ENCODE measurements at places on chromosomes 7 and 10. TPM values are rescaled to one million over a fixed set of nuclear protein-coding genes. Genes with fewer than 3 reads are reported as not detected.

DNA sequence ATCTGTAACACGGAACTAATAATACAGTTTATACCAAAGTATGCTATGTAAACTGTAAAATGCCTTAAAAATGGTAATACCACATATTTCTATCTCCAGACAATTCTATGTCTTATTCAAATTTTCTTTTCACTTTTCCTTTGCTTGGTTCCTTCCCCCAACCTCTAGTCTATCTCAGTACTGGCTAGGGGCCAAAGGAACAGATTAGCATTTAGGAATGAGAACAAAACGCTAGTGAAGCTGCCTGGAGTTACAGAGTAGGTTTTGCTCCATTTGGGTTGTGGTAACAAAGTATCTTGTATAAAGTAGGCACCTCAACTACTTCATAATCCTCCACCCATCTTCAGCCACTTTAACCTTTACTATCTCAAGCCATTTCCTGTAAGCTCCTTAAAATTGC is 94.1 kb downstream of the HBP1 start:
- no peak for DNase-seq

GRCh38 chr10:24851629-24852028 is 100.8 kb downstream of the PRTFDC1 start:
- DNase-seq: no peak

GRCh38 chr7:116235380-116235779 is 25.0 kb downstream of the TES start:
- no peak for DNase-seq

DNA sequence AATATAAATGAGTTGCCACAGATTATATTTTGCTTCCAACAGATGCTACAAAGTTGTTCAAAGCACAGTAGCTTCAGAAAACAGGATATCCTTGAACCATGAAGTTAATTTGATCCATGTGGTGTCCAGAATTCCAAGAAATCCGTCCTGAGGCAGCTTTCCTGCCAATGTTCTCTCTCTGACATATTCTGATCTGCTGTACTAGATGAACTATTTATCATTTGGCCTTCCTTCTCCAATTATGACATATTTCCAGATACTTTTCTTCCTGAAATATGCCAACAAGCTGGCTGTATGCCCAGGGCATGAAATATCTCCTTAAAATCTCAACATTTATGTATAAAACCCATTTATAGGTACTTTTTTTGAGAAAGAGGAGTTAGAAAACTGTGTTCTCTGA is 141.1 kb downstream of the SPAG6 start:
- DNase-seq: no peak

GRCh38 chr10:3902809-3903410 is 117.9 kb upstream of the KLF6 start:
- DNase-seq: no peak

- DNase-seq: no peak
These were observed 28.7 kb upstream of the ARHGAP22 start for GRCh38 chr10:48633381-48634197.

DNA sequence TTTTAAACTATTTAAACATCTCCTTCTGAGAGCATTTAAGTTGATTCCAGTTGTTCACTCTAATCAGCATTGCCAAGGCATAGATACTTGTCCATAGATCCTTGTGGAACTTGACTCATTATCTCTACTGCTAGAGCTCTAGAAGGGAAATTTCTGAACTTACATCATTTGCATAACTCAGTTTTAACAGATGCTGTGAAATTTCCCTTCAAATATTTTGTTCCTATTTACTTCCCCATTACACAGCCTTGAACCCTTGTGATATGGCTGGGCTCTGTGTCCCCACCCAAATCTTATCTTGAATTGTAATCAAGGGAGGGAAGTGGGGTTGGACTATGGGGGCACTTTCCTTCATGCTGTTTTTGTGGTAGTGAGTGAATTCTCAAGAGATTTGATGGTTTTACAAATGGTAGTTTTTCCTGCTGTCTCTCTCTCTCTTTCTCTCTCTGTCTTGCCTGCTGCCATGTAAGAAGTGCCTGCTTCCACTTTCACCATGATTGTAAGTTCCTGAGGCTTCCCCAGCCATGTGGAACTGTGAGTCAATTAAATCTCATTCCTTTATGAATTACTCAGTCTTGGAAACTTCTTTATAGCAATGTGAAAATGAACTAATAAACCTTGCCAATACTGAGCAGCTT is 25.4 kb downstream of the INSIG1 start:
- DNase-seq: no peak

GRCh38 chr7:84700563-84701370 is 486.1 kb downstream of the SEMA3D start:
- no peak for DNase-seq

GRCh38 chr10:65940816-65941662 is 984.8 kb upstream of the LRRTM3 start:
- DNase-seq: no peak

DNA sequence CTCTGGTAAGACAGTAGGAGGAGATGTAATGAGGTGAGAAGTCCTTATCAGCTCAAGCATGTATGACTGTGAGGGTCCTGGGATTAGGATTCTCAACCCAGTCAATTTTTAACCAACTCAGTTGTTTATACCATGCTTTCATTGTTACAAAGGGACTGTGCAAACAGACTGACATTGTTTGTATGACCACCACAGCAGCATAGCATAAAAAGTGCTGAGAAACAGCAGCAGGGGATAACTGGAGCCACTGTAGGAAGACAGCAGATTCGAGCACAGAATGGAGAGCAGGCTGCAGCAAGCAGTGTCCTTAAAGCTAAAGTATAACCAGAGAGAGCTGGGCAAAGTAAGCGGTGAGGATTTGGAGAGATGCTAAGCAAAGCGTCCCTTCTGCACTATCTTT is 829.5 kb downstream of the REEP3 start:
- no peak for DNase-seq

The DGKI gene
- not detected for polyA plus RNA-seq

The RPA3 gene
- polyA plus RNA-seq: 106 TPM

The HOXA3 gene
- polyA plus RNA-seq: not detected

Data from CD4-positive, CD25-positive, alpha-beta regulatory T cell (primary cell).